NCI-H1417 (cell line): ENCODE measurements at places on chromosomes 5 and 9.

GRCh38 chr5:165616490-165617405, 2111.3 kb downstream of the MAT2B start:
- DNase-seq: no peak

DNA sequence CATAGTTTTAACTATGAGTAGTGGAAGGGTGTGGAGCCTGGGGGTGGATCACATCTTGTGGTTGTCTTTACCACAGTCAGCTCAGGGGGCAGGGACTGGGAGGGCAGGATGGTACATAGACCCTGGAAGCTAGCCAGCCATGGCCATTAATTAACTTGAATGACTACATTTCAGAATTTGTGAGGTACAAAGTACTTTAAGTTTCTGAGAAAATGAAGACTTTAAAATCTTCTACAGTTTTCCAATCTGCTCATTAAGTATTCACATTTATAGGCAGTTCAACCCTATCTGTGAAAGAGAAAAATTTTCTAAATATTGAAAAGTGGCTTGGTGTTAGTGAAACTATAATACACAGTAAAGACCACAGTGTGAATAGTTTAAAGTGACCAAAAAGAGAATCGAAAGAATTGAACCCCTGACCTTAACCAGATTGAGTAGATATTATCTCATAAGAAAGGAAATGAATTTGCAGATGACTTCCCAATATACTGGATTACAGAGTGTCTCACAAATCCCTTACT, 234.2 kb upstream of the MEF2C start:
- DNase-seq: no peak

DNA sequence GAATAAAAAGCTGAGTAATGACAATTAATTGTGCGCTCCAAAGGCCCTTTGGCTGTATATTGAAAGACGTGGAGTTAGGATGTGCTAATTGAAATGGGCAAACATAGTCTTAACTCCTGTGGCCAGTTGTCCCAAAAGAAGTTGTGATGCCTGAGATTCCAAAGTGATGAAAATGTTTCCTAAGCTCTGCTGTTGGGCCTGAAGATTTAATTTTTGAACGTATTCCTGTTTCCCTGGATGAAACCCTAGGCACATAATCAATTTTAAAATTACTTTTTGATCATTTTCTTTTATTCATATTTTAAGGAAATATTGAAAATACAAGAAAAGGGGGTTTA, 87.9 kb downstream of the PRDM6 start:
- no peak for DNase-seq

DNA sequence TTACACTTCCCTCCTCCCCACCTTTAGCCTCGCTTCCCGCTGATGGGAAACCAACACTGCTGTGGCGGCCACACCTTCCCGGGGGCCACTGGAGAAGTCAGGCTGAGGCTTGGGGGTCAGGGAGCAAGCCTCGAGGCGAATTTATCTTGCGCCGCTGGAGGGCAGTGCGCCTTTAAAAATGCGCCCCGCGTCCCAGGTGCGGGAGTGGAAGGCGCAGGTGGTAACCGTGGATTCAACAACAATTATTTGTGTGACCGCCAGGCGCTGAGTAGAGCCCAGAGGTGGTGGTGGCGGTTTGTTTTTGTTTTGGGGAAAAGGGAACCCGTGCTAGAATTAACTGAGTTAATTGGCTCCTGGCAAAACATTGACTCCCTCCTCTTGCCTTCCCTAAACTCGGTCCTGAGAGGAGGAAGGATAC, 1.1 kb downstream of the CFAP77 start:
- DNase-seq: peak; percentile 63

DNA sequence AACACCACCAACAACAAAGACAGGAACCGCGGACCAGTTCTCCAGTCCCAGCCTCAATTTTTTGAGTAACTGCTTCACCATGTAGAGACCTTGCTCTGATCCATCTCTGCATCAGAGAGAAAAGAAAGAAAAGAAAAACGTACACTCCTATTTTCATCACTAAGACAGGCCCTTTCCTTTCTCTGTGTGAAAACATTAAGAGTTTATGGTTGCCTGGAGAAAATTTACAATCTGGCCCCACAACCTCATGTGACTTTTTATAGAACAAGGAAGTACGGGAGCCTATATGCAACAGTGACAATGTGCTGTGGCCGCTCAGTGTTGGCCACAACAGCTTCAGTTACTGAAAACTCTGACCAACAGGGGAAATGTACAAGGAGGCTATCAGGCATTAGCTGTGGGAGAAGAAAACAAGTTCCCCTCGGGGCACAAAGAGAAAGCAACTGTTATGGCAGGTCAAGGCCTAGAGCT, 272.9 kb upstream of the PTGER4 start:
- DNase-seq: no peak

GRCh38 chr9:98031935-98032334, 24.6 kb upstream of the NANS start:
- DNase-seq: no peak

- DNase-seq: no peak
Measured at GRCh38 chr5:31217446-31217845, 24.0 kb downstream of the CDH6 start.

DNA sequence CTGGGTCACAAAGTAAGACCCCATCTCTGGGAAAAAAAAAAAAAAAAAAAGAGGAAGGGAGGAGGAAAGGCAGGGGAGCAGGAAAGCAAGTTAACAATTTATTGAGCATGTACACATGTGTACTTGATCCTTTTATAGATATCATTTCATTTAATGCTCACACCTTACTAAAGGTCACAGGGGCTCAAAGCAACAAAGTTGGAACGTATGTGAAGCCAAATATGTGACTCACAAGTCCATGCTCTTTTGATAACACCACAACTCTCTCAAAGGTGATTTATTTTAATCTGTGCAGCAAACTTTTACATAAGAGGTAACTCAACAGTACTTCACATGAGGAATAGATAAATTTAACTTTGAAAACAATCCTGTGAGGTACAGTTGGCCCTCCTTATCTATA, 34.4 kb upstream of the DTWD2 start:
- DNase-seq: no peak

- no peak for DNase-seq
Measured at GRCh38 chr9:126397056-126397455, 70.4 kb downstream of the MVB12B start.
